NCI-H510A treated with DMSO at 0.1 percent for 48 hours (cell line): ENCODE measurements at places on chromosomes 12 and 14.

DNA sequence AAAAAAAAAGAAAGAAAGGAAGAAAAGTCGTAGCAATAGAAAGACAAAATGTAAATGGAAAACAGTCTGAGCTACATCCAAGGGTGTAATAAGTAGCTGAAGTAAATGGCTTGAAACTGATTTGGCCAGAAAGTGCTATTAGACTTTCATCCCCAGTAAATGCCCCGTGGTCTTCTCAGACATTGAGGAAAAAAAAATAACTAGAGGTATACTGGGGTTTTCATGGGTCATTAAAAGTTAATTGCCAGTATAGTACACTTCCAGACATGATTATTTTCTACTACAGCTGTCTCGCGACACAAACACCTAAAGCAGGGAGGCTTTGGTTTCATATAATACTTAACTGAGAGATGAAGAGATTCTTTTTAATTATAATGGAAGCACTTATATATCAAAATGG is 271.9 kb downstream of the CPNE8 start:
- no peak for DNase-seq

DNA sequence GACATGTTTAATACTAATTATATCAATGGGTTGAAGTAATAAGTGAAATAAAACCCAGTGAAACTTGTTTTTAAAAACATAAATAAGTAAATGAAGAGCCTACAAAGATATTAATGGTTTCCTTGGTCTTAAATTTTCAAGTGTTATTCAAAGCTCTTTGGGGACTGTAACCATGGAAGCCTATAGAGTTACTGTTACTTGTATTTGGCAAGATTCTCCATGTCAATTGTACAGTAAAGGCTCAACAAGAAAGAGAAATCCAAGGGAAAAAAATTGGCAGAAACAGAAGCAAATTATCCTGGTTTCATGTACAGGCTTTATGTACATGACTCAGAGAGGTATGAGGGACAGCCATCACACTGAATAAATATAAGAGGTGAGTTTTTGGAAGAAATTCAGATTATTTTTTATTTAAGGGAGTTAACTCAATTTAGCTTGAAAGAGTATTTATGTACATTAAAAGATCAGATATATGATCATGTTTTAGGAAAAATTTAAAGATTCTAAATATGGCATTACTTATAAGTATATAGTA is 151.1 kb upstream of the HMGA2 start:
- DNase-seq, result no peak

DNA sequence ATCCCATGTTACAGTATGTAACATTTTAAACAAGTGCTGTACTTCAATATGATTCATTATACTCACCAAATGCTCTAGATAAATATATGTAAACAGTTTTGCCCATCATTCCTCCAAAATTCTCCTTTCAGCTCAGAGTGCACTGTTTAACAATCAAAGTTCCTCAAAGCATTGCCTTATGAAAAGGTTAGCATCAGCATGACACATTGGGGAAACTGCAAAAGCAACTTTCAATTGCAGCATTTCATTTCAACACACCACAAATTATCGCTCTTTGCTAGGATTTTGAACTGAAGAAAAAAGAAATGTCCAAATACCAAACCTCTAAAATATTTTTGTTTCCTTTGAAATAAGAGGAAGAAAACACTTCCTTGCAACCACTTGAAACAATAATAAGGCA is 413.2 kb downstream of the FLRT2 start:
- DNase-seq, result no peak

DNA sequence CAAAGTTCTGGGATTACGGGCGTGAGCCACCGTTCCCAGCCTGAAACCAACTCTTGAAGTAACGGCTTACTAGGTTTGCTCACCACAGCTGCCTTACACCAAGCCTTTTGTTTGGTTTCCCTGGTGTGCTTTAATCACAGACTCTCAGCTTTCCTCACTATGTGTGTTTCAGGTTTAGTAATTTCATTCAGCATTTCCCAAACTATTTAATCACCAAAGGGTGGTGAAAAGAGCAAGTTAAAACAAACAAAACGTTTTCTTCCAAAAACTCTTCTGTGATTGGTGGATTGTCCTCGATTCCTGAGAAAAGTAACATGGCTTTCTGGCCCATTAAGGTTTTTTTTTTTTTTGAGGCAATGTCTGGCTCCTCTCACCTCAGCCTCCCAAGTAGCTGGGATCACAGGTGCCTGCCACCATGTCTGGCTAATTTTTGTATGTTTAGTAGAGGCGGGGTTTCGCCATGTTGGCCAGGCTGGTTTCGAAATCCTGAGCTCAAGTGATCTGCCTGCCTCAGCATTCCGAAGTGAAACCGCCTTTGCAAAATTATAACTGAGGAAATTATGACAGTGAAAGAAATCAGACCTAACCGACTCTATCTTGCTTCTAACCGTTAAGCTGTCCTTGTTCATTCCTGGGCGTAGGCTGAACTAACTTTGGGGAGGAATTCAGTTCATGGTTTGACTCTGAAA is 1.5 kb upstream of the ZFYVE26 start:
- no peak for DNase-seq

DNA sequence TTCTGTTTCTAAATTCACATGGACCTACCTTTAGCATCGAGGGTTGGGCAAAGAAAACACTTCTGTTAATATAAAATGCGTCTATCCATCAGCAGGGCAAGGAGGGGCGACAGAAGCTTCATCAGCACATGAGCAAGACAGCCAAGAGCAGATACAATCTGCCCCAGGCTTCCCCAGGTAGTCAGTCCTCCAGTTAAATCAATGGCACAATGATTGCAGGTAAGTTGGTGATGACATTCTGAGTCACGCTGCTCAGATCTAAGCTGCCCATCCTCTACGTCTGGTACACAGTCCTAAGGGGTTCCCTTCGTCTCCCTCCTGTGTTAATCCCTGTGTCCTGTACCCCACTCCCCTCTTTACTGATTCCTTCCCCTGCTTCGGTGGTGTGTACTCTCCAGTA is 38.8 kb downstream of the MAP3K9 start:
- no peak for DNase-seq

- no peak for DNase-seq
Observed at GRCh38 chr14:34692348-34692747, 22.0 kb downstream of the CFL2 start.

DNA sequence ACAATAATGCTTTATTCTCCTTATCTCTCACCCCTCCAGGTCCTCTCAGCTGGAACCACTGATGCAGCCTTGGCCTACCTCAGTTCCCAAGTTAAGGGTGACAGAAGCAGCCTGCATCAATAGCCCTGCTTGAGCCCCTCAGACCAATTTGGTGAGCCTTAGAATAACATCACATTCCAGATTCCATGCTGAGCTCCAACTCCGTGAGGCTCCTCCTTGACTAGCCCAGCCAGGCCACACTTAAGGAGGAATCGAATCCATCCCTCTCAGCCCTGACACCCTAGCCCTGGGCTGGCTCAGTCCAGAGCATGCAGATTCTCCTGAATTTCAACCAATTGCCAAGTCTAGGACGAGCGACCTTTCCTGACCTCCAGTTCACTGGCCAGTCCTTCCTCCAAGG is 91.1 kb downstream of the ARMH4 start:
- DNase-seq, result no peak

- no peak for DNase-seq
Observed at GRCh38 chr12:49947593-49948226, 2.8 kb upstream of the AQP2 start.

DNA sequence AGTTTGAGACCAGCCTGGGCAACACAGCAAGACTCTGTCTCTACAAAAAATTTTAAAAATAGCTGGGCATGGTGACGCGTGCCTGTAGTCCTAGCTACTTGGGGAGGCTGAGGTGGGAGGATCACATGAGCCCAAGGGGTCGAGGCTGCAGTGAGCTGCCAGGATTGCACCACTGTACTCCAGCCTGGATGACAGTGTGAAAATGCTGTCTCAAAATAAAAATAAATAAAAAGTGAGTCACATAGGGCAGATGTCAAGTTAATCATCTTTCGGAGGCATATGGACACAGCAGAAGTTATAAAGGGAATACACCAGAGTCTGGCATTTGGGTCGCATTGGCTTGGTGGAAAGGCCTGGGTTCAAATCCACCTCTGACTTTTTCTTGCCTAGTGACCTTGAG is 92.7 kb downstream of the PHETA1 start:
- DNase-seq, result no peak

DNA sequence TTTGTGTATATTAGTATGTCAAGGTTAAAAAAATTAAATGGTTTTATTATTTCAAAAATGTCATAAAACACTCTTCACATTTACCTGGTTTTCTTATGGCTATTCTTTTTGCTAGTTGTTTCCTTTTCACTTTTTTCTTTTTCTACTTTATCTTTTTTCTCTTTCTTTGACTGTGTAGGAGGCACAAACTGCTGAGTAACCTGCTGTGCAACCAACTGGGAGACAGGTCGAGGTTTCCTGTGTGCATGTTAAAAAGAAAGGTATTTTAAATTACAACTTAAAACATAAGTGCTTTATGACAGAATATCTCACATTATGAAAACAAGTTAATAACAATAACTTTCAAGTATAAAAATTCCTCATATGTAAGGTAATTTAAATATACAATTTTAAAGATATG is 16.9 kb upstream of the GXYLT1 start:
- DNase-seq, result no peak

DNA sequence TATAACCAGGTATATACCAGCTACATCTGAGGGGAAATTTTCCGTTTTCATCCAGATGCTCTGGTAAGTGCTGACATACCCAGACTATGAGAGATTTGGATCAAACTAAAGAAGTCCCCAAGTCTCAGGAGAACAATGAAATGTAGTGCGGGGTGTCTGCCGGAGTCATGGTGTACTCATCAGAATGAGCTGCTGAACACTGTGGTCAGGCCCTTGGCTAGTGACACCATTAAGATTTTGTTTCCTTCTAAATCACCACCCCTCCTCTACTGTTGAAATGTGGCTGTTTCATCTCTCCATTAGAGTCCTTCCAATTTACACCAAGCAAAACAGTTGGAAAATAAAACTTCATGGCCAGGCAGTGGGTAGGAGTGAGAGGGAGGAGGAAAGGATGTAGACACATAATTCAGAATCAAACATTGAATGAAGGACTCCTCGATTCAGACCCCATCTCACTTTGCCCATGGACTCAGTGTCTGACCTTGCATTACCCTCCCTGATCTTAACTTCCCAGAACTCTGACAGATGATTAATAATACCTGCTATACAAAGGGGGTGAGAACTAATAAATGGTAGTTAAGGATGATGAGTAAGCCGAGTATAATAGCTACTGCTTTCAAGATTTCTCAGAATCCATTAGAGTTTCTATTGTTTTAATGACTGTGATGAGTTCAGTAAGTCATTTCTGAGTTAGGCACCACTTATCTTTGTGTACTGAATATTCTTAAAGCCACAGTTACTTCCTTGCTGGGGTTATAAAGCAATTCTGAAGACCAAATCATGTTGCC is 127.4 kb downstream of the CRADD start:
- DNase-seq, result no peak

GRCh38 chr14:90625445-90625844 is 190.8 kb downstream of the TTC7B start:
- peak; percentile 41 for DNase-seq

GRCh38 chr12:20099395-20100183 is 268.7 kb upstream of the PDE3A start:
- no peak for DNase-seq

DNA sequence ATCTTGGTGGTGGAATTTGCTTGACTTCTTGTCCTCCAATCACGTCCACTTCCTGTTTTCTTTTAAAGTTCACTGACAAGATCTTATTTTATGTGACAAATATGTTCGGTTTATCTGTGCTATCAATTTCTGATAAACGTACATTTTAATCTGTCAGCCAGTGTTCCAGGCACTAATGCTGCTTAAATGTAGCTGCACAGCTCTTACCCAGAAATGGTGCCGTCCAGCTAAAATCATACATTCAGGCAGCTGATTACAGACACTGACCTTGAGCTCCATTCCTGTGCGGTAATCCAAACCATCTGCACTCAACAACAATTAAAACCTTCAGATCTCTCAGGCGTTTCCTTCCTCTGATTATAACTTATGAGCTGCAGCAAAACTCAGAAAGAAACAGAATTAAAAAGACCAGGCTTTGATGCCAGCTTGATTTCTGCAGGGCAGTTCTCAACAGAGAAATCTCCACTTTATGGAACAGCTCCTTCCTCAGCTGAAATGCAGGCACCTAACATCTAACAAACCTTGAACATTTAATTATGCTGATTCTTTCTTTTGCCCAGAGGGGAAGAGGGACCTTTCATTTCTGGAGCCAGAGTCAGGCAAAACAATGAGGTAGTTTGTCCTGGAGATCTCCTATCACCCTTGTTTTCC is 26.4 kb upstream of the RASSF3 start:
- no peak for DNase-seq

- no peak for DNase-seq
Observed at GRCh38 chr14:95895720-95896119, 19.1 kb downstream of the TUNAR start.

DNA sequence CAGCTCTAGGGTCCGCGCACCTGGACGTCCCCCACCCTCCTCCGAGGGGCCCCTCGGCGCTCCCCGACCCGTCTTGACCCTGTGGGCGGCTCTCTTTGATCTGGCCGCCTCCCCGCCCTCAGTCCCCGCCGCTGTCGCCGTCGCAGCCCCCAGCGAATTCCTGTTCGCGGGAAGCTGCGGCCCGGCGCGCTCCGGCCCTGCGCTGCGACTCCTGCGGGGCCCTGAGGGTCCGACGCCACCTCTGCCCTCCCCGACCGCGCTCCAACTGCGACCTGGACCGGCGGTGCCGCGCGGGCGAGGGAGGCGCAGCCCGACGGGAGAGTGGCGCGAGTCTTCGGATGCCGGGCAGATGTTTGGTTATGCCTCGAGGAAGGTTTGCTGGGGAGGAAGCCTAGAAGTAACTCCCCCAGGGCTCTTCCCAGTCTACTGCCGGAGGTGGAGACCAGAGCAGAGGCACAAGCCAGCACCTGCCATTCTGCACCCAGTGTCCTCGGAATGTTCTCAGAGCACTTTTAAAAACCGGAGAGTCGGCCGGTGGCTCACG is 440 bp upstream of the ISM2 start:
- DNase-seq, result peak; percentile 54

DNA sequence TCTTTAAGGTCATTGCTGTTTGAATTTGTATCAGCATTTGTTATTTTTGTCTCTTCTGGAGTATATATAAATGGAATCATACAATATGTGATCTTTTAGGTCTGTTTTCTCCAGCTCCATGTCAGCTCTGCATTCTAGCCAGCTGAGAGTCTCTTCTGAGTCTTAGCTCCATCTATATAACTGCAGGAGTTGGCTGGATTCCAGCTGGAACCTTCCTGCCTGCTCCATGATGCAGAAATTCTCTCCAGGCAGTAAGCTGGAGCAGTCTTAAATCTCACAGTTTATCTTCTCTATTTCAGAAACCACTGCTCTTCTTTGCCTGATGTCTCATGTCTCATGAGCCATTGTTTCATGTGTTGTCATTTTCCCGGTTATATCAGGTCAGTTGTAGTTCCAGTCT is 827.6 kb downstream of the NRXN3 start:
- DNase-seq, result peak; percentile 18

DNA sequence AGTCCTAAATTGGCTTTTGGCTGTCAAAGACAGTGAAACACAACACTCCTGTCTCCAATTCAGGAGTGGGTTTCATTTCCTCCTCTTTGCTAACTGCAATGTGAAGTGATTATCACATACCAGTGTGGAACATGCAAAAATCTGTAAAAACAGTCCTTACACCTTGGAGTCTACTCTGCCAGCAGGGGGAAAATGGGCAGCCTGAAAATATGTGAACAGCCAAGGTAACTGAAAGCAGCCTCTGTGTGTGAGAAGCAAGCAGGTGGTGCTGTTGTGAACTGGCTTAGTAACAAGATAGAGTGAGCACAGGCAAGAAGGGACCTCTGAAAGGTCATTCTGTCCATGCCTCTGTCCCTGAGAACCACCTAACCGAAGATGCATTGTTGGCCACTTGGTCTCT is 6.0 kb downstream of the PRMT8 start:
- DNase-seq, result peak; percentile 76

- DNase-seq, result peak; percentile 58
Observed at GRCh38 chr12:101490286-101490920, 15.3 kb downstream of the SPIC start.

- no peak for DNase-seq
Observed at GRCh38 chr14:77025744-77026165, 2.8 kb downstream of the IRF2BPL start.
